Epithelial cell of proximal tubule (primary cell): ENCODE measurements at places on chromosomes 7 and 10.

DNA sequence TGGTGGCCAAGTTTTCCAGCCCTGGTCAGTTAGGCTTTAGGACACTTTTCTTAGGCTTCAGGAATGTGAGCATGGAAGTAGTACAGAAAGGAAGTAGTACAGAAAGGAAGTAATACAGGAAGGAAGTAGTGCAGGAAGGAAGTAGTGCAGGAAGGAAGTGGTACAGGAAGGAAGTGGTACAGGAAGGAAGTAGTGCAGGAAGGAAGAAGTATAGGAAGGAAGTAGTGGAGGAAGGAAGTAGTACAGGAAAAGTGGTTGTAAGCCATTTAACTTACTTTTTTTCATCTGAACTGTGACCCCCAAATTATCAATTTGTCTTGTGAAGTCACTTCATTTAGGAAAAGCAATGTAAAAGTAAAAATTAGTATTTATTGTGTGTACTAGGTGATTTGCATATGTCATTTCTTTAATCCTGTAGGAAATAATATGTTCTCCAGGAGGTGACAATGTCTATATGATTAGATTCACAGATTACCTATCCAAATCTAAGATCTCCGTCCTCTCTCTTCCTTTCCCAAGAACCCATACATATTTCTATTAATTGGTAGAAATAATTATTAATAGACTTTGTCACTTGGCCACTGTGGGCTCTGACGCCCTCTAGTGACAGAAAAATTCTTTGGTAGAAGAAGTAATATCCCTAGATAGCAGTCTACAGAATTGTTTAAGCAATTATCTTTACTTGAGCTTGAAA is 3.9 kb upstream of the FAS start:
- DNase-seq = no peak

DNA sequence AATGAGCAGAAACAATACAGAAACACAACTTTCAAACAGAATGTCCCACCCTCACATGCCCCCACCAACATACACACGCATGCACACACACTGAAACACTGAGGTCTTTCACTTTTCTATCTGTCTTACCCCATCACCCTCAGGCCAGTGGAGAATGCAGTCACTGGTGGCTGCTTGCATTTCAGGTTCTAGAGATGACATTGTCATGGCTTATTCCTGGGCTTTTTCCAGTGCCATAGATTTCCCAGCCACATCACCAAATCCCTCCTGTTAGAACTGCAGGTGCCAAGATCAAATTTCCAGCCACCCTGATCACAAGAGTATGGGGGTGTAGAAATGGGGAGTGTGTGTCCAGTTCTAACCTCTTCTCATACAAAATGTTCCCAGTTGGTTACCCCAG is 68.4 kb downstream of the CACNA2D1 start:
- DNase-seq = no peak

- no peak for DNase-seq
These were observed 57.2 kb downstream of the ITIH5 start for GRCh38 chr10:7609556-7609955.

GRCh38 chr7:34081935-34082334 is 176.6 kb downstream of the BMPER start:
- DNase-seq = no peak

DNA sequence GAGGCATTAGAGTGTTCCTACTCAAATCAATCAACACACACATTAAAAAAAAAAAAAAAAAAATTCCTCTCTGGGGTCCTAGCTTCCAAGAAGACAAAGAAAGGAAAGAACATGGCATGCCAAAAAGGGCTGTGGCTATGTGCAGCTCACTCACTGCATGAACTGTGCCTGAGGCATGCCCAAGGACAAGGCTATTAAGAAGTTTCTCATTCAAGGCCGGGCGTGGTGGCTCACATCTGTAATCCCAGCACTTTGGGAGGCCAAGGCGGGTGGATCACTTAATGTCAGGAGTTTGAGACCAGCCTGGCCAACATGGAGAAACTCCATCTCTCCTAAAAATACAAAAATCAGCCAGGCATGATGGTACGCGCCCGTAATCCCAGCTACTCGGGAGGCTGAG is 41.9 kb upstream of the PPP3CB start:
- DNase-seq = no peak

GRCh38 chr10:28503114-28503513 is 29.8 kb upstream of the WAC start:
- DNase-seq = no peak

- DNase-seq = no peak
These were observed 41.8 kb upstream of the LRGUK start for GRCh38 chr7:134085311-134085710.

GRCh38 chr10:126928274-126928673 is 23.0 kb downstream of the DOCK1 start:
- DNase-seq = no peak

GRCh38 chr10:1440897-1441296 is 296.4 kb downstream of the ADARB2 start:
- no peak for DNase-seq

- no peak for DNase-seq
These were observed 557 bp upstream of the ZNF282 start for GRCh38 chr7:149194799-149195179.

GRCh38 chr10:97640868-97641811 is 669 bp downstream of the PI4K2A start:
- DNase-seq = no peak

DNA sequence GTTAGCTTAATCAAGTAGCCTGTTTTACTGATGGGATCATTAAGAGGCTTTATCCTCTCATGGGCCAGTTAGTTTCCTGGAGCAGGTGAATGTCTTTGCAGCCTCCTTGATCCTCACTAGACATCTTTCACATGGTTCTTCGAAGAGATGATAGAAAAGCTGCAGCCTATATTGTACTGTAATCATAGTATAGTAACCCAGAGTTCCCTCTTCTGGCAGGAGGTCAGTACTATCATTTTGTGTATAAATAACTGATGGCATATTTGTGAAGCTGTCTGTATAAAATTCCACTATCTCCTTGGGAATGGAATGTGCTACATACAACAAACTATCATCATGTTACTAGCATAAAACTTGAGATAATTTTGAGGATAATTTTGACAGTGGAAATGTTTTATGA is 123.8 kb upstream of the PRPS1L1 start:
- no peak for DNase-seq

DNA sequence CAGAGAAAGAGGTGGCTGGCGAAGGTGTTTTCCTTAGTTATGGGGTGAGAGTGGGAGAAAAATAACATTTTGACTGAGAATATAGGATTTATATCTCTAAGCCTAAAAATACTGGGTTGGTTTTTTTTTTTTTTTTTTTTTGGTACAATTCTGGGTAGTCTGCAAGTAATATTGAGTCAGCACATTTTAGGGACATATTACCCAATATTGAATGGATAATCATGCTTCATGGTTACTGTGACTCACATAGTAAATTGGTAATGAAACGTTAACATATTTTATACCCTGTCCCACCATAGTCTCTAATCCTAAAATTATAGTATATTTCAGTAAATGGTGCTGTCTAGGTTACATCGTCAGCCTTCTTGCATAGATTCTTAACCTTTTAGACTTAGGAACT is 91.4 kb downstream of the TPST1 start:
- DNase-seq = no peak

GRCh38 chr10:5828725-5829124 is 15.5 kb upstream of the GDI2 start:
- no peak for DNase-seq

GRCh38 chr10:74227697-74228424 is 76.8 kb downstream of the ADK start:
- DNase-seq = peak; percentile 52

DNA sequence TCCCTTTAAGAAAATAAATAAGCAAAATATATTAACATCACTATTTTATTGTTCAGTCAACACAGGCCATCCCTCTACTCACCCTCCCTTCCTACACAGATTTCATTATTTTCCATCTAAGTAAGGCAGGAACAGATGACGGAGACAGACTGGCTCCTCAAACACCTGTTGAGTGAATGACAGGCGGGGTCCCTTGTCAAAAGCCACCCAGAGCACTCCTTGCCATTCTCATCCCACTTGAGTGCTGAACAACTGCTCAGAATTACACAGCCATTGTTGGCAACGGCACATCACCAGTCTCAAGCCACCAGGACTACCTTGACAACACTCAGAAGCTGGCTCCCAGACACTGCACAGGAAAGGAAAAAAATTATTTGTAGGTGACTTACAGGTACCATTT is 3.3 kb downstream of the GRB10 start:
- no peak for DNase-seq

DNA sequence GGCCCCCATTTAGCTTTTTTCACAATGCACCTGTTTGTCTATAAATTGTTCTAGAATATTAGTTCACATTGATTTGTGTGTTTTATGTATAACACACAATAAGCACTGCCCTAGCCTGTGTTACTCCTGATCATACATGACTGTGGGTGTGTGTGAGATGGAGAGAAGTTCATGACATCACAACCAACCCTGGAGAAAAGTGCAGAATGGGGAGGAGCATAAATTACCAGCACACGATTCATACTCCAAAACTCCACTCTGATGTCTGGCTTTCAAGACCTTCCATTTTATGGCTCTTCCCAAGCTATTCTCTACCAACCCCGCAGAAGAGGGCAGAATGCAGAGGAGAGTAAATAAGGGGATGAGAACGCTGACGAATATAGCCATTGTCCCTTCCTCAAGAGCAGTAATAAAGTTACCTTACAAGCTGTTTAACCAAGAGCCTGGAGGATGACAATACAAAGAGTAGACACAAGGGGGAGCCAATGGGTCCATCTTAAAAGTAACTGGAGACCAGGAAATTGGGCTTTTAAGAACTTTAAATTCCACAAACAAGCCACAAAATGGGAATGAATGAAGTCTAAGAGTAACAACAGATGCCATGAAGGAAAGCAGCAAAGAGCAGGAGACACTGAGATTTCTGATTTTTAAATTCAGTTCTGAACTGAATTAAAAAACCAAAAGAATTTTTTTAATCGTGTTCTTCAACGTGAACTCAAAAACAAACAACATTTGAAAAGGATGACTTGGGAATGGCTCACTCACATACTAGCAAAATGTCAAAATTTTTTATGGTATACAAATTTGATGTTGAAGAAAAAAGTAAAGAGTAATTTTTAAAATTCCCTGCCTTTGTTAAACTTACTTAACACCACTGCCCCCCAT is 159.6 kb downstream of the PARD3 start:
- DNase-seq = peak; percentile 31

- DNase-seq = no peak
These were observed 114.5 kb downstream of the LARP4B start for GRCh38 chr10:816958-817357.
